ENCODE measurements at places on chromosomes 2 and 18.

GRCh38 chr2:240107477-240107796 is 28.7 kb downstream of the COPS9 start:
- DNase-seq: no peak

- DNase-seq: no peak
These were observed 60.2 kb downstream of the PDE1A start for GRCh38 chr2:182366628-182367027.

DNA sequence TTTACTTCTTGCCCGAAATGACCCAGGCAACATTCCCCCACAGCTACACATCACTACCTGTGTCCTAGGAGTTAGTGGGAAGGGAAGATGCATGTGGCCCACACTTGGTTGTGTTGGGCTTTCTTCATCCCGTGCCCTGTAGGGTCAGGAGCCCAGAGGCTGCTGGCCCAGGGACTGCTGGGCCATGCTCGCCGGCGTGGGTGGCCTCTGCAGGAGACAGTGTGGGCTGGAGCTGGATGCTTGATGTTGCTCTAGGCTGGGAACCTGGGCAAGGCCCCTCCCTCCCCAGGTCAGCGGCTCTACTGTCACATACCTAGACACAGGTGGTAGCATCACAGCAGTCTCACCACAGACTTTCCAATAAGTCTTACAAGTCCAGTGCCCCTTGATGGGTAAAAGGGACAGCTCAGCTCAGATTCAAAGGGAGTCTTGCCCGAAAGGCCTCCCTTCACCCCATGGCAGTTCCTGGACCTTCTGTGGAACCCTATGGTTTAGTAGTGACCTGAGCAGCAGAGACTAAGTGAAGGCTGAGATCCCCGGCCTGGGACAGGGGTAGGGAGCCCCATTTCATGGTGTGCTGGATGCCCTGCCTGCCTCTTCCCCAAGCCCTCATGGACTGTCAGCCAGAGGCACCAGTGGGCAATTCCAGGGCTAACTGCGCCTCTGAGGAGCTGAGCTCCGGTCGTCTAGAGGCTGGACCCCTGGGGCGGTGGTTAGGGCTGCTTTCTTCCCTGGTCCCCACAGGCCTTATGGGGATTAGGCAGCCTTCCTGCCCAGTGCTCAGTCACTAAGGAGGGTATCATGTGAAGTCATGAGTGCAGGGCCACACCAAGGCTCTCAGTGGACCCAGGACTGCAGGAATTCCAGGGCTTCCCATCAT is 45.4 kb upstream of the FAHD2A start:
- no peak for DNase-seq

DNA sequence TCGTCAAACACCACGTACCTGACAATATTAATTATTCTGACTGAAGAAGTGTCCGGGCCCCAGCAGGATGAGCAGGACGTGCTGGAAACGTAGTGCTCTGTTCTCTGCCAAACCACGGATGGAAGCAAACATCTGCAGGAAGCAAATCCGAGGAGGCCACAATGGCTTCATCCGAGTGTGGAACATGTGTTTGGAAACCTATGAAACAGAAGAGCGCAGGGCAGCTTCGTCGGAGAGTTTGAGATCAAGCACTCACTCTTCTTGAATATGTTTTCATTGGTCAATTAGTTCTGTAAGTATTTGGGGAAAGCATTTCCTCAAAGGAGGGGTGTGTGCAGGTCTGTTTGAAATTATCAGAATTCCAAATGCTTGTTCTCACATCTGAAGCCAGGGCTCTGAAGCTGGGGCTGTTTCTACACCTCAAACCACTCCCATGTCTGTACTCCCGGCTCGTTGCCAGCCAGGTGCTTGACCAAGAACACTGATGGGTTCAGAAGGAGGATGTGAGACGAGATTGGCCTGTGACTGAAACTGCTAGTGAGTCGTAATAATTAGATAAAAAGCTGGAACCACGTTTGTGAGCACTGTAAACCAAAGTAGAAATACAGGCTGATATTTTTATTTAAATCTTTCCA is 356.6 kb upstream of the SALL3 start:
- DNase-seq: no peak

- no peak for DNase-seq
These were observed 108.6 kb downstream of the NXPH2 start for GRCh38 chr2:138671566-138671965.

GRCh38 chr18:26721854-26722564 is 143.5 kb downstream of the AQP4 start:
- DNase-seq: no peak

- DNase-seq: no peak
These were observed 383.6 kb upstream of the SMIM21 start for GRCh38 chr18:75810961-75811551.

- no peak for DNase-seq
These were observed 19.4 kb upstream of the ACVR1 start for GRCh38 chr2:157895531-157895930.
